Urothelium cell line (cell line): ENCODE measurements at places on chromosomes 13 and 19.

DNA sequence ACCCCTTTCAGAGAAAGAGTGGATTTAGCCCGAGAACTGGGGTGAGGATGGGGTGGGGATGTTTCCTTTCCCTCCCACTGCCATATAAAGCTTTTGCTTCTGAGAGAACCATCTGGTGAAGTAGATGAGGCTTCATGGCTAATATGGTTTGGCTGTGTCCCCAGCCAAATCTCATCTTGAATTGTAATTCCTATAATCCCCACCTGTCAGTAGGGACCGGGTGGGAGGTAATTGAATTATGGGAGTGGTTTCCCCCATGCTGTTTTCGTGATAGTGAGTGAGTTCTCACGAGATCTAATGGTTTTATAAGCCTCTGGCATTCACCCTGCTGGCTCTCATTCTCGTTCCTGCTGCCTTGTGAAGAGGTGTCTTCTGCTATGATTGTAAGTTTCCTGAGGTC is 270.9 kb downstream of the LMO7 start:
- DNase-seq: no peak

- no peak for DNase-seq
Observed at GRCh38 chr19:46386151-46386550, 27.2 kb downstream of the CCDC8 start.

DNA sequence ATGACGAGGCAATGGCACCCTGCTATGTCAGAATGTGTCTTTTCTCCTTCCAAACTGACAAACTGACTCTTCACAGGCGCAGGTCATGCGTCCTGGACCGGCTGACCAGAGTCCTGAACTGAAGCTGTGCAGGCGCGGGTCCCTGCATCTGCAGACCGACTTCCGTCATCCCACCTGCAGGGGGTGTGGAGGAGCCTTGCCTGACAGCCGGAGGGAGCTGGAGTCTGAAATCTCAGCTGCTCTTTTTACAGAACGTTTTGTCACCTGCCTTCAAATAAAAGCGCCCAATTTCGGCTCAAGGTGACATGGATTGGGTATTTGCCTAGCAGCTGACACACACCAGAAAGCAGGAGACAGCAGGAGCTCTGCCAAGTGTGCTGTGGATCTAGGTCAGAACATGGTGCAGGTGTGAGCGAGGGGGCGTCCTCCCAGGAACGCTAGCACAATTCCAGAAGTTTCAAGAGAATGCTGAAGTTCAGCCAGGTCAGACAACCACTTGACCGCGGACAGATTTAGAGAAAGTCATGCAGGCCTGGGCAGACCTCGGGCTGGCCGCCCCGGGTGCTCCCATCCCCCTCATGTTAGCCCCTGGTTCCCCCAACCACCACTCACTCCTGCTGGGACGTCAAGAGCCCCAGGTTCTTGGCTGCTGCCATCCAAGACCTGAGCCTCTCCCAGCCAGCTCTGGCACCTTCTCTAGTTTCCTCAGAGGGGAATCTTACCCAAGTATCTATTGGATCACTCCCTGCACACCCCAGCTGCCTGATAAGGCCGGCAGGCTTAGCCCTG is 32.8 kb downstream of the ELL start:
- no peak for DNase-seq

DNA sequence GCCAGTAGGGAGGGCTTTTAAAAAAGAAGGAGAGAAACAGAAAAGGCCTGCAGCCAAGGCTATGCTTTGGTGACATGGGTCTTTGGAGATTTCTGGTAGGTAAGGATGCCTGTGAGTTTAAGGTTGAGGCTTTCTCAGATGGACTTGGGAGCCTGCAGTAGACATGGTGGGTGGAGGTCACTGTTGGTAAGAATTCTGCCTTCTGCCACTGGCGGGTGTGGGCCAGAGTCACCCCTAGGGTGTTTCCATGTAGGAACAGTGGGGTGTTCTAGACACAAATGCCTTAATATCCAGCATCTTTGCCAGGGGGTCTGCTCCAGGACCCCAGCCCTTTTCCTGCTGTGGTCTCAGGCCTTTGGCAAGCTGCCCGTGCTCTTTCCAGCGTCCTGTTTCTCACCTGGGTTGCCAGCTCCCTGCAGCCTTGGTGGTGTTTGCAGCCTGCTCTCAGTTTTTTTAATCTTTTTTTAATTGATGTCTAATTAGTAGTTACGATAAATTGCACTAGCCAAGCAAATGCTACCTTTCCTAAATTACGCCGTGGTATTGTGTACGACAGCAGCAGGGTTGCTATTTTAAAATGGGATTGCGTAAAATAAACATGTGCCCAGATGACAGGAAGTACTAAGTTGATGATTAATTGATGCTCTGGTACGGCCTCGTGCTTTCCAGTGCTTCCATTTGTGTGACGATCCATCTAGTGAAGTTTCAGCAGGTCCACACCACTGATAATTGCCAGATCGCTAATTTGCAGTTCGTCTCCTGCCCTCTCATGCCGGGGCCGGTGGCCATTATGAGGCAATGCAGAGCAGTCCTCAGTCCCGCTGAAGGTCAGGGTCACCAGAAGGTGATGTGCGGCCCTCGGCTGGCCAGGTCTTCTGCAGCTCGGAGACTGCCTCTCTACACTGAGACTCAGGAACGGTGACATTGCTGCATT is 35.3 kb upstream of the NPAS1 start:
- no peak for DNase-seq

DNA sequence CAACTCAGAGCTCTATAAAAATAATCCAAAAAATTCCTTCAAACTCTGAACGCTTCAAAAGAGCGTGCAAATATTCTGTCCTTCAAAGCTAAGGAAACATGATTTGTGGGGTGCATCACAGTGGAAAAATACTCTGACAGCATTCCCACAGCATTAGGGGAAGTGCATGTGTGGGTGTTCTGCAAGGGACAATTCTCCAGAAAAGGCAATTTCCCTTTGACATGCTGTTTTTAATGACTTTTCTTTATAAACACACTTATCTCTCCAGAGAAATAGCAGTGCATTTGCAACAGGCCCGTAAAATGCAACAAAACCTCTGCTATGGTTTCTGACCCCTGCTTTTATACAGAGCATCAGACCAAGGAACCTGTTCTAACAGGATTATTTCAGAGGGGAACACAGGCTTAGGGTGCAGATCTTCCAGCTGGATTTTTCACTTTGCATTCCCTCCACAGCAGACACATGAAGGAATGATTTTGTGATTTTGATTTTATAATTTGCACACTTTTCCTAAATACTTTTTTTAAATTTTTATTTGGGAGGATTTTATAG is 42.6 kb downstream of the KL start:
- no peak for DNase-seq

DNA sequence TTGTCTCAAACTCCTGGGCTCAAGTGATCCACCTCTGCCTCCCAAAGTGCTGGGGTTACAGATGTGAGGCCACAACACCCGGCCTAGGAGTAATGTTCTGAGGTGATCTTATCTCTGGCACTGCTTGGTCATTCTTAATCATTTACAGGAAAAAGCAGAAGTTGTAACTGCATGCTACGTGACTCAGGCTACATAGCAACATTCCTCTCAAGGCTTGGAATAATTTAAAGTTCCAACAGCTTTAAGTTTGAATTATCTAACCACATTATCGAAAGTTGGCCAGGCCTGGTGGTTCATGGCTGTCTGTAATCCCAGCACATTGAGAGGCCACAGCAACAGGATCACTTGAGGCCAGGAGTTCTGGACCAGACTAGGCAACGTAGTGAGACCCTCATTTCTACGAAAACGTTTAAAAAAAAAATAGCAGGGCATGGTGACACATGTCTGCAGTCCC is 3.9 kb upstream of the B9D2 start:
- no peak for DNase-seq

GRCh38 chr19:30567536-30568232 is 195.5 kb downstream of the ZNF536 start:
- DNase-seq: no peak

- no peak for DNase-seq
Observed at GRCh38 chr13:36752673-36753072, 66.3 kb upstream of the RFXAP start.

DNA sequence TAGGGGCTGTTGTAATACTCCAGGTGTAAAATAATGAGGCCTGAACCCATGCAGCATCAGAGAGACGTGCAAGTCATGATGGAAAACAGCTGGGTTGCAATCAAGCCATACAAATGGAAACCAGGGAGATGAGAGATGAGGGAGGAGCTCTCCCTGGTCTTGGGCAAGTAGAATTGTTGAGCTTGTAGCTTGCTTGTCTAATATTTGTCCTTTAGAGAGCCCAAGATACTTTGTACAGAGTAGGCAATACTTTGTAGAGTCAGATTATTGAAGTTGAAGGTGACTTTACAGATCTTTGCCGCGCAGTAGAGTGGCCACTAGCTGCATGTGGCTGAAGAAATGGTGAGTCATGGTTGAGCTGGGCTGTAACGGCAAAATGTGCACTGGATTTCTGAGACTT is 8.3 kb downstream of the ATP8A2 start:
- DNase-seq: no peak

- DNase-seq: peak; percentile 30
Observed at GRCh38 chr19:36060430-36060829, 5.7 kb downstream of the WDR62 start.

DNA sequence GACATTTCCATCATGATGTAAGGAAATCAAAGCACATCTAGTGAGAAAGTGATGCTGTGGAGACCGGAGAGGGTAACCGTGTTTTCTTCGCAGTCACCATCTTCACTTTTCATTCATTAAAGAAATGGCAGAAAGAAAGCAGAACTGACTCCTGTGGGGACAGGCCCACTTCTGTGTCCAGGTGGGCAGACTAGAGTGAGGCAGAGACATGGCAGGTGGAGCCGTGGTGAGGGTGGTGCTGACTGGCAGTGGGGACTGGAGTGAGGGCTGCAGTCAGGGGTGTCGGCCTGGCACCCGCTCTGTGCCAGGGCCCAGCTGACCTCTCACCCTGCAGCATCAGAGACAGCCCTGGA is 71.4 kb upstream of the MCF2L start:
- no peak for DNase-seq

- DNase-seq: peak; percentile 75
Observed at GRCh38 chr13:24683838-24684599, 3.8 kb downstream of the ATP12A start.

- no peak for DNase-seq
Observed at GRCh38 chr13:75762076-75762937, 126.2 kb downstream of the LMO7 start.

DNA sequence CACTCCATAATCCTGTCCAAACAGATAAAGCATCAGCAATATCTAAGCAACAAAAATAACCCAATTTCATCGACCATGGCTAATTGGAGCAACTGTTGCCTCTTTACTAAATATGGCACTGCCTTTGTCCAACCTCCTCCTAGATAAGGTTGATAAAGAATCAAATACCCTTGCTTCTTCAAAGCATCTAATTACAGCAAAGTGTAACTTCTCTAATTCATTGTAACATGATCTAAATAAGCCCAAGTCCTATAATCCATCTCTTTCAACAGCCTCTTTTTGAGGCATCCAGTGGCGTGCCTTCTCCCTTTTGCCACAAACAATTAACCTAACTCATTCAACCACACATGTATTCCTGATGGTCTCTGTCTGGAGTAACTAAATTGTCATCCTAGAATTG is 81.7 kb upstream of the KLHL1 start:
- DNase-seq: no peak

GRCh38 chr19:2309734-2310362 is 1.9 kb upstream of the LINGO3 start:
- DNase-seq: peak; percentile 31

GRCh38 chr13:112532837-112533745 is 54.9 kb downstream of the TUBGCP3 start:
- DNase-seq: no peak

DNA sequence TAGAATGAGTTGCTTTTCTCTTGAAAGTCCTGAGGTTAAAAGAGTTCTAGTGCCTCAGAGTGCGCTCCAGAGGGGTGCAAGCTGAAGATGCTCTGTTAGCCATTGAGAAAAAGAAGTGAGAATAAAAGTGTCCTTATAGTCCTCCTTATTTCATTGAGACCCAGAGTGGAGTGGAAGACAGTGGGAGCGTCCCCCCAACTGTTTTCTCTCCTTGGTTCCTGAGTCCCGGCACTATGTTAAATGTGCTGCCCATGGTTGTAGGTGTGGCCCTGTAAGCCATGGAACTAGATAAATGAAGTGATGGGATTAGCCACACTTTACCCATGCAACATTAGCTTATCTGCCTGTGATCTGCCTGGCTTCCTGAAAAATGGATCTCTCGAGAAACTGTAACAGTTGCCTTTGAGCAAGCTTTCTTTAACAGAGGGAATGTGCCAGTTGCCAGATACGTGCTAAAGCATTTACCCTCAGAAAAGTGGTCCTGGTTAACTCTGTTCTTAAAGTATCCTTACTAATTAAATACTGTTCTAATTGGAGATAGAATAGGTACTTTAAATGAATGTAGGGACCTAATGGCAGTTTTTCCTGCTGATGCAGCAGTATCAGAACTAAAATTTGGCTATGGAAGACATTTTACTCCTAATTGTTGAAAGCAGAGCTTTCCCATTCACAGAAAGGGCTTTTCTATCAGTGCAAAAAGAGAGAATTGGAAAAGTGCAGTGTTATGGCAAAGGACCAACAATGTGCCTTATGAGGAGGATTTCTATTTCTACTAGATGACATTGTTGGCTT is 21.4 kb upstream of the PSG9 start:
- DNase-seq: no peak

GRCh38 chr19:35320065-35320713 is 8.8 kb upstream of the CD22 start:
- DNase-seq: no peak

DNA sequence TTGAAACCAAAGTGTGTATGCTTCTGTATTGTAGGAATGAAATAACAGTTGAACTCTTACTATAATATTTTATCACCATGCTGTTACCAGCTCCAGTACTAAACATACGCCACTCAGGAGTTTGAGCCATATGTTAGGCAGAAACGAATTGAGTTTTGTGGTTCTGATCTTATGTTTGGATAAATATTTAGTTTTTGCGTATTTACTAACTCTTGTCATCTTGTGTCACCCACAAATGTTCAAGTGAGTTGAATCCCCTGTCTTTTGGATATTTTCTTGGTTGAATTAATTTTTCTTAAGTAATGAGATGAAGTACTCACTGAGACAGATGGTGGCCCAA is 1.5 kb downstream of the FNDC3A start:
- DNase-seq: no peak

- no peak for DNase-seq
Observed at GRCh38 chr13:102683637-102684036, 11.2 kb downstream of the METTL21C start.

- no peak for DNase-seq
Observed at GRCh38 chr19:10019246-10019645, 6.0 kb downstream of the RDH8 start.

DNA sequence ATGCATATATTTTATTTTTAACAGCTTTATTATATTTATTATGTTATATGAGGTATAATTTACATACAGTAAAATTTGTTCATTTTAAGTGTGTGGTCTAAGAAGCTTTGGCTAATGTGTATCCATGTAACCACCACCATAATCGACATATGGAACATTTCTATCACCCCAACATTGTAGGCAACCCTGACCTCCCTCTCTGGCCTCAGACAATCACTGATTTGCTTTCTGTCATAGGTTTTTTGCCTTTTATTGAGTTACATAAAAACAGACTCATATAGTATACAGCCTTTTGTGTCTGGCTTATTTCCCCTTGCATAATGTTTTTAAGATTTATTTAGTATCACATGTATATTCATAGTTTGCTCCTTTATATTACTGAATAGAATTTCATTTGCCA is 90.7 kb upstream of the KL start:
- DNase-seq: no peak

- DNase-seq: no peak
Observed at GRCh38 chr13:113938716-113939115, 35.2 kb downstream of the C13orf46 start.
